Cortex of kidney (tissue), 1 donor: ENCODE measurements at places on chromosomes 6 and 20.

DNA sequence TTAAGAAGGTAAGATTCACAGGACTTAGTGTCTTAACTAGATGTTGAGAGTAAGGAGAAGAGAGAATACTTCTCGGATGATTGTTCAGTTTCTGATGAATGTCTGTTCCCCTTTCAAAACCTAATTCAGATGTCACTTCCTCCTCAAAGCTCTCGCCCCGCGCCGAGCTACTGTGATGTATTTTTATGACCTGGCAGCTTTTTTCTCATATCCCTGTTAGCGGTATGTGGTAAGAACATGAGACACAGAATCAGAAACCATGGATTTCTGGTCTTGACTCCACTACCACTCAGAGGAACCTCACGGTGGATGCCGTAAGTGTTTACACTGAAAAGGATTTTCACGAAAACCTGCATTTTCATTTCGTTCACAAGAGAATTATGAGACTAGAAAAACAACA is 48.4 kb downstream of the CEP43 start:
- DNase-seq = no peak

DNA sequence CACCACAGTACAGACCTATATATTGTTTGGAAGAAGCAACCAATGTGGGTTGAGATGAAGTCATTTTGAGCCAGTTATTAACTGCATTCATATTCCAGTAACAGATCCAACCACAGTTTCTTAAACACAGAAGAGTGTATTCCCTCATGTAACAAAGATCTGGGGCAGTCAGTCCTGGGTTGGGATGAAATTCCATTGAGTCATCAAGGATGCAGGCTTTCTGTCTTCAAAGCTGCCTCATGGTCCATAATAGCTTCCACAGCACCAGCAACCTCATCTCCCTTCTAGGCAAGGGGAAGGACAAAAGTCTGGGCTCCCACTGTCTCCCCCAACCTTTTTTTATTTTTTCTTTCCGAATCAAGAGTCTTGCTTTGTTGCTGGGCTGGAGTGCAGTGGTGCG is 2.9 kb upstream of the SOD2 start:
- DNase-seq = no peak

DNA sequence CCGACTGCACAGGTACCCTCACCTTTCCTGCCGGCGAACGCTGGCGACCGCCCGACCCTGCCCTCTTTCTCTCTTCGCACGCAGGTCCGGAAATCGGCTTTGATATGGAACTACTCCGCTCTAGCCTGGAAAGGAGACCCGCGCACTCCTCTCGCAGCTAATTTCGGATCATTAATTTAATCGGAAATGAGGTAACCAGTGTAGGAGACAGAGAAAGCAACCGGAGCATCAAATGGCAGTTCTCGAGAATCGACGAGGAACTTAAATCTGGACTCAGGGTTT is 949 bp upstream of the ATXN1 start:
- DNase-seq = no peak

DNA sequence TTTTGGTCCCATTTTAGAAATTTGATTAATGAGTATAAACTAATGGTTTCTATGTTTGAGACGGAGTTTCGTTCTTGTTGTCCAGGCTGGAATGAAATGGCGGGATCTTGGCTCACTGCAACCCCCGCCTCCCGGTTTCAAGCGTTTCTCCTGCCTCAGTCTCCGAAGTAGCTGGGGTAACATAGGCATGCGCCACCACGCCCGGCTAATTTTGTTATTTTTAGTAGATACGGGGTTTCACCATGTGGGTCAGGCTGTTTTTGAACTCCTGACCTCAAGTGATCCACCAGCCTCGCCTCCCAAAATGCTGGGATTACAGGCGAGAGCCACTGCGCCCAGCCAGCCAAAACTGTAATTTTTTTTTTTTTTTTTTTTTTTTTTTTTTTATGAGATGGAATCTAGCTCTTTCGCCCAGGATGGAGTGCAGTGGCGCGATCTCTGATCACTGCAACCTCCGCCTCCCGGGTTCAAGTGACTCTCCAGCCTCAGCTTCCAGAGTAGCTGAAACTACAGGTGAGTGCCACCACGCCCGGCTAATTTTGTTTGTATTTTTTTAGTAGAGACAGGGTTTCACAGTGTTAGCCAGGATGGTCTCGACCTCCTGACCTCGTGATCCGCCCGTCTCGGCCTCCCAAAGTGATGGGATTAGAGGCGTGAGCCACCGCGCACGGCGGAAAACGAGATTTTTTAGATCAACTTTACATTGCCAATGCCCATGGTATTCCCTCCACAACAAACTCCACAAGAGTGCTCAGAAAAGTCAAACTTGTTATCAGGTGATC is 127.8 kb downstream of the HFE start:
- DNase-seq = no peak

DNA sequence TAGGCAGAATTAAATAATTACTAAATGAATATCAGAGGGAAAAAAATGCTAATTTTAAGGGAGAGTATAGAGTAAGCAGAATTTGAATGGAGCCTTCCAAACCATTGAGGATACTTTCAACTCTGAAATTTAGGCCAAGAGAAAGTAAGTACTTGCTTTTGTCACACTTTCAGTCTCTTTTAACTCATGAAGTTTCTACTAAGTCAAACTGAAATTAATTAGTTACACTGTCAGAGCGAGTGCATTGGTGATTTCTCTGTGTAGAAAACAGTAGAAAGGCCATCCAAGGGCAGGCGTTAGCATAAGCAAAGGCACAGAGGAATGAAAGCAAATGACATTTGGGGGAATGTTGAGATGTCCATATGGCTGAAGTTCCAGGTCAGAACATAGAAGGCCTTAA is 92.9 kb downstream of the PLEKHG1 start:
- no peak for DNase-seq

GRCh38 chr6:42332916-42333315 is 115.3 kb upstream of the MRPS10 start:
- DNase-seq = no peak

GRCh38 chr6:36249536-36249935 is 20.3 kb upstream of the PNPLA1 start:
- DNase-seq = no peak

- DNase-seq = no peak
These were observed 12.6 kb downstream of the ID4 start for GRCh38 chr6:19849755-19850154.

DNA sequence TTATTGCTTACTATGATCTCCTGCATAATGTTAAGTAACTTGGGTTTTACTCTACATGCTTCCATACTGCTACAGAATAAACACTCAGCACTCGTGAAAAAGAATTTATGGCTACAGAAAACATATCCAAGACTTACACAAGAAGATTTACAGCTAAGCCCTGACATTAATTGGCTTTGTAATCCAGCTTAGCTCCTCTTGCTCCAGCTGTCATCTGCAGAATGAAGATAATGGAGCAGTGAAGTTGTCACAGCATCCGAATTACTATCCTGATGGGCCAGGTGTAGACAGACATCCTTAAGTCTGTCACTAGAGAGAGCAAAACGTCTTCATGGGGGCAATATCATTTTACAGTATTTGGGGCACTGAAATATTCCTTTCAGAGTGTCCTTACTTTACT is 155.3 kb downstream of the PRKN start:
- DNase-seq = no peak

GRCh38 chr6:81451787-81452186 is 300.7 kb downstream of the TENT5A start:
- no peak for DNase-seq

DNA sequence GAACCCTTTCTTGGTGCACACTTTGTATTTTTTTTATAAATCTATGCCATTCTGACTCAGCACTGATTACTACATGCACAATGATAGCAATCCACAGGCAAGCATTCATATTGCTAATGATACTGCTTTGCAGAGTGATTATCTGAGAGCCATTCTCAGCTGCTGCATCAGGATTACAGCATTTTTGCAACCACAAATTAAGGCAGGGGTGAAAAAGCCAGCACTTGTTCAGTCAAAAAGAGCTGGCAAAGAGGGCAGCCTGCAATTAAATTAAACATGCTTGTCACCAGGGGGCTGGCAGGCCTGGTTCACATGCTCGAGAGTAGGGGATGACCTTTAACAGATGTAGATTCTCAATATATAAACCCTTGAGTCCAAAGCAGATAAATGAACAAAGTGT is 40.7 kb upstream of the SLC17A4 start:
- no peak for DNase-seq

GRCh38 chr20:50868509-50869495 is 62.4 kb downstream of the ADNP start:
- no peak for DNase-seq

DNA sequence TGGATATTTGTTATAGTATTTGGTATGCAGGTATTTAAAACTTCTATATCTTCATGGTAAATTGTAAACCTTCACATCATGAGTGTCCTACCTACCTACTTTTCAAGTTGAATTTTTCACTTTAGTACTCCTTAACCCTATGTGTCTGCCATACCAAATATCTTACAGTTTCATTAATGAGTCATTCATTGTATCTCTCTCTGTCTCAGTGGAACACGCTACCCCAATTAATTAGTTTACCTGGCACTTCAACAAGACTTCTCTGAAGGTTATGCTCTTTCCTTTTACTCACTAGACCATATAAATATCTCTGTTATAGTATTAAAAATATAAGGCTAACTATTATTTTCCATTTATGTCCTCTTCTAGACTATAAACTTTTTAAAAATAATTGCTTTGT is 123.9 kb upstream of the GJE1 start:
- DNase-seq = no peak

GRCh38 chr6:24408719-24409410 is 6.1 kb downstream of the MRS2 start:
- no peak for DNase-seq

GRCh38 chr6:150753371-150754064 is 112.0 kb upstream of the MTHFD1L start:
- no peak for DNase-seq

DNA sequence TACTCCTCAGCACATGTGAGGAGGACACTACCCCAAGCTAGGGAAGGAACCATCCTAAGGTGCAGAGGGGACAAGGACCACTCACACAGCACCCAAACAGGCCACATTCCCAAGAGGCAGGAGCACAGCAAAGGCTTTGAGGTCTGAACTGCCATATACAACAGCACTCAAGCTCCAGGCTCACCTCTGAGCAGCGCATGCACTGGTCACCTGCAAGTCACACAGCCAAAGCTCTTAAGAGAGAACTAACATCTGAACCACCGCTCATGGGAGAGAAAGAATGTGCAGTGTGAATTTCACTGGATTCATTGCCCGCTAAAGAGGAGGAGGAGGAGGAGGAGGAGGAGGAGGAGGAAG is 31.0 kb downstream of the NPEPL1 start:
- DNase-seq = no peak

DNA sequence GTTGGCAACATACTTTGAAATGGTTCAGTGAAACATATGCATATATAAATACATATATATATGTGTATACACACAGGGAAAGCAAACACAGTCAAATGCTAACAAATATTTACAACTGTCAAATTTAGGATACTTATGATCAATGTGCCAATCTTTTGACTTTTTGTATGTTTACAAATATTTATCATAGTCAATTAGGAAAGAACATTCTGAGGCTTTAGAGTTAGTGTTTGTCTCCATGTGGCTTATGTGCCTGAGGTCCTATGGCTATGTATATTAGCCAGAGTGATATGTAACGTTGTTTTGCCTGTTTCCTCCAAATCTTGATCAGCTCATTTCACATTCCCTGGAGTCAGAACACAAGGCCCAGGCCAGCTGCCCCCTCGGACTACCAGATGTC is 126.5 kb upstream of the MAN1A1 start:
- no peak for DNase-seq

DNA sequence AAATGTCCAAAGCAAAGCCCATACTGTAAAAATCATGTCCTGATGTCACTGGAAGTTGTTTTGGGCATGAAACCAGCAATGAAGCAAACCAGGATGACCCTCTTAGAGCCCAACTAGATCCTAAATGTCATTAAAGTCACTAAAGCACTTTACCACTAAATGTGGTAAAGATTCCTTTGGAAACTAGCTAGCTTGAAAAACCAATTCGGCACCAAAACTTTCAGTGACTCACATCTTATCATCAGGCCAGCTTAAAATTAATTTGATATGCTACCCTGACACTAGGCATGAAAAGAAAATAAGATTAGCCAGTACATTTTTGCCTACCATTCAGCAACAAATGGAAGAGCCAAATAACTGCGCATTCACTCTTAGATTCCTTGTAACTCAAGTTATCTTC is 145.8 kb downstream of the PACRG start:
- DNase-seq = no peak

- DNase-seq = no peak
These were observed 84.7 kb downstream of the MAP3K4 start for GRCh38 chr6:161076181-161076677.

GRCh38 chr6:38400764-38401163 is 239.0 kb downstream of the BTBD9 start:
- no peak for DNase-seq

- no peak for DNase-seq
These were observed 37.0 kb upstream of the IGF2R start for GRCh38 chr6:159931846-159932245.

- no peak for DNase-seq
These were observed 539.1 kb downstream of the TFAP2A start for GRCh38 chr6:9875605-9876353.

DNA sequence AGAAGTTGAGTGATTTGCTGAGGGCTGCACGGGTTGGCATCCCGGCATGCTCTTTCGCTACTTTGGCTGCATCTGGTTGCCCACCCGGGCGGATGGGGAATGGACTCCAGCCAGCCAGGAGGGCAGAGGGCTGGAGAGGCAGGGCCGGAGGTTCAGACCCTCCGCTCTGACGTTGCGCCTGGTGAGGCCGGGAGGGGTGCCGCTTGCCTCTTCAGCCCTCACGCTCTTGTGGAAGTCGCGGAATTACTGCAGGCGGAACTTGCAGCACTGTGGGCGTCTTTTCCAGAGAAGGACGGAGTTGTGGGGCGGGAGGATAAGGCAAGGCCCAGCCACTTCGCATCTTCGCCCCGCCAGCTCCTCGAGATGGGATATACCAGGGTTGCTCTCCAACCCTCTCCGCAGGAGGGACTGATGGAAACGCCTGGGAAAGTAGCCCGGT is 656 bp downstream of the RTEL1 start:
- DNase-seq = no peak

GRCh38 chr6:39049575-39050283 is 1.1 kb downstream of the GLP1R start:
- DNase-seq = no peak

- DNase-seq = no peak
These were observed 174.0 kb downstream of the GJA10 start for GRCh38 chr6:90068264-90068663.

GRCh38 chr20:9514461-9515213 is at the start of gene LAMP5:
Gene LAMP5, plus strand, starts transcription at chr20:9514590. Its CDS starts 263 bp downstream, at chr20:9514853.
- DNase-seq = no peak

DNA sequence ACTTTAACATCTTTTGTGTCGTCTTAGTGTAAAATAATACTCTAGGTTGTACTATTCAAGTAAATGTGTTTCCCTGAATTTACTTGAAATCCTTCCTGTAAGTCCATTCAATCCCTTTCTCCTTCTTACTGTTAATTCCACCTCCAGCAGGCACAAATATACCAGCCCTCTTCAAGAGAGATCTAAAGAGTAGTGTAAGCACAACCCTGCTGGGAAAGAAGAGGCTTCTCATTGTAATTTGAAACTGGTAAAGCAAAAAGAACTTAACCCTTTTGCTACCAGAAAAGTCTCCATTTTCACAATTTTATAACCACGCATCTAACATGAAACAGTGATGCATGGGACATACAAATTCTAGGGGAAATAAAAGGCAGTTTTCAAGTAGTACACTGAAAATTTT is at the start of gene BMP5:
TSS of gene BMP5 (minus strand) at position 191 of the 400 bp plus-strand sequence. CDS start 725 bp downstream, outside the sequence.
- DNase-seq = no peak

- DNase-seq = no peak
These were observed 125.0 kb upstream of the CD93 start for GRCh38 chr20:23211164-23211563.
